ENCODE measurements at places on chromosomes 2 and 18. TPM values are rescaled to one million over a fixed set of nuclear protein-coding genes. Genes with fewer than 3 reads are reported as not detected.

Gene MAP3K19
- total RNA-seq: not detected

Gene CHST9
- not detected for total RNA-seq

Gene DLGAP1
- total RNA-seq: 1.8 TPM

Gene SMAD4
- total RNA-seq: 65.5 TPM

Gene MBP
- total RNA-seq: 115 TPM

Gene PROKR1
- total RNA-seq: not detected

All from NCI-H460 (cell line).